Inflammatory macrophage (primary cell): ENCODE measurements at places on chromosomes 5 and 9.

- DNase-seq, result no peak
Measured at GRCh38 chr5:91361790-91362189, 21.3 kb downstream of the ARRDC3 start.

GRCh38 chr5:177493795-177494345 lies 3.5 kb downstream of the PDLIM7 start:
- DNase-seq, result peak; percentile 25

- no peak for DNase-seq
Measured at GRCh38 chr5:180170106-180170809, 38.8 kb downstream of the RASGEF1C start.

- DNase-seq, result no peak
Measured at GRCh38 chr5:66012271-66012670, 85.9 kb downstream of the ERBIN start.

- peak; percentile 29 for DNase-seq
Measured at GRCh38 chr5:65766175-65766574, 44.2 kb downstream of the NLN start.

GRCh38 chr5:158170060-158170459 lies 311.1 kb upstream of the CLINT1 start:
- no peak for DNase-seq

GRCh38 chr5:141234109-141234667 lies 11.0 kb upstream of the PCDHB15 start:
- DNase-seq, result no peak

DNA sequence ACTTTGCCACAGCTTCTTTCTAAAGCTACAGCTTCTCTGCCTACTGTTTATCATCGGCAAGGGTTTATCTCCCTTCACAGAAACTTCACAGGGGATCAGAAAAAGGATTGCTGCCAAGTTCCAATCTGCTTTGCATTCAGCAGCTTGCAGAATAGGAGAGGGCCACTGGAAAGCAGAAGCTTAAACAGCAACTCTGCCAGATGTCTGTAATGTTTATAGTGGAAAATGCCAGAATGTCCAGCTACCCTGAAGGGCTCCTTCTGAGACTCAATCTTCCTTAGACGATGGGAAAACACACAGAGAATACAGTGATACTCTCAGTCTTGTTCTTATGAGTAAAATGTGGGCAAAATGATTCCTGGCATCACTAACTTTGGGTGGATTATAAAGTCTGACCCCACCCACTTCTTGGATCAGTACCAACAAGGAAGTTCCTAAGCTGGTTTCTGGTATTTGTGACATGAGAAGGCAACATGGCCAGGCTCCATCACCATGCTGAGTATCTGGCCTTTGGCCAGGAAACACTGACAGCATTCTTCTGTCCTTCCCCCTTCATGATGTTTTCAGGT lies 19.0 kb downstream of the STOM start:
- DNase-seq, result peak; percentile 53

DNA sequence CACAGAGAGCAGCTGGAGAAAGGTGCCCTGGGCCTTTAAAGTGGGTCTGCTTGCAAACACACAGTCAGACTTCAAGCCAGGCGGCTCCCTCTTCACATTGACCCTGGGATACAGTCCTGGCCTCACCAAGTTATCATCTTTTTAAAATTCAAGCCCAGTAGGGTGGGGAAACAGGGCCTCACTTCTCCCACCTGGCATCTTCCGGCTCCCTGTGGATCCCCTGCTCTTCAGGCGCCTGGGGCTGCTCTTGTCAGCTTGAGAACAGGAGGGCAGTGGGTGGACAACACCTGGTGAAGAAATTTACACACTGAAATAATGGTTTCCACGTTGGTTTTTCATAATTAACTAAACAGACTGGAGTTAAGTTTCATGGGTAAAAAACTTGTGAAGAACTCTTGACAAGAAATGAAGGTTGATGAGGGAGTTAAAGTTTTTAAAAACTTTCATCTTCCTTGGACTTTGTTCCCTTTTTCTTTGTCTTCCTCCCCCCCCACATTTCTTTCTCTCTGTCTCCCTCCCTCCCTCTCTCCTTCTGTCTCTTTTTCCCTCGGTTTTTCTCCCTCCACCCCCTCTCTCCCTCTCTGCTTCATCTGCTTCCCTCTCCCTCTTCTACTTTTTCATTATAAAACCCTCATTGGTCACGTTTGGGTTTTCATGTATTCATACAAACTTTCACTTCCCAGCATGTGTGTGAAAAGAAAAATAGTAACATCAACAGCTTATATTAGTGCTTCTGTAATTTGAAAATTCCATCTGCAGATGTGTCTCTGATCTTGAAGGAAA lies 219.6 kb downstream of the DMRT2 start:
- DNase-seq, result no peak

DNA sequence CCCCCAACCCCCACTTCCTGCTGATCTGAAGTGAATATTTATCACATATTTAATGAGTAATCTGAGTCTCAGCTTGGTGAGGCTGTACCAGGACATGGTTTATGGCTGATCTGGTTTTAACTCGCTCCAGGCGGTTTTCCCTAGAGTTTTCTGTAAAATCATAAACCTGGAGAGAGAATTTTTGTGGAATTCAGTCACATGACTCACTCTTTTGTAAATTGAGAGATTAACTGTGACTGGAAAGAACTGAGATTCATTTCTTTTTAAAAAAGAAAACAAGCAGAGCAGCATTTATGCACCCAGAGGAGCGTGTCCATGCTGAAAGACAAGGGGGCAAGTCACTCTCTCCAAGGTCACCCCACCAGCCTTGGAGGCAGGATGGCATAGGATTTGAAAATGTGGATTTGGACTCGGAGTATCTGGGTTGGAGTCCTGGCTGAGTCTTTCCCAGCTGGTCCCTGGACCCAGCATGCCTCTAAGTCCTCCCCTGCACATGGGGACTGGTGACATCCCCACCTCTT lies 81.8 kb downstream of the ZNF618 start:
- DNase-seq, result no peak

GRCh38 chr5:171640480-171640879 lies 145.1 kb upstream of the SMIM23 start:
- peak; percentile 65 for DNase-seq

- DNase-seq, result peak; percentile 5
Measured at GRCh38 chr5:175895686-175896102, 24.3 kb downstream of the CPLX2 start.

GRCh38 chr5:140010798-140011197 lies 32.3 kb downstream of the NRG2 start:
- DNase-seq, result no peak

DNA sequence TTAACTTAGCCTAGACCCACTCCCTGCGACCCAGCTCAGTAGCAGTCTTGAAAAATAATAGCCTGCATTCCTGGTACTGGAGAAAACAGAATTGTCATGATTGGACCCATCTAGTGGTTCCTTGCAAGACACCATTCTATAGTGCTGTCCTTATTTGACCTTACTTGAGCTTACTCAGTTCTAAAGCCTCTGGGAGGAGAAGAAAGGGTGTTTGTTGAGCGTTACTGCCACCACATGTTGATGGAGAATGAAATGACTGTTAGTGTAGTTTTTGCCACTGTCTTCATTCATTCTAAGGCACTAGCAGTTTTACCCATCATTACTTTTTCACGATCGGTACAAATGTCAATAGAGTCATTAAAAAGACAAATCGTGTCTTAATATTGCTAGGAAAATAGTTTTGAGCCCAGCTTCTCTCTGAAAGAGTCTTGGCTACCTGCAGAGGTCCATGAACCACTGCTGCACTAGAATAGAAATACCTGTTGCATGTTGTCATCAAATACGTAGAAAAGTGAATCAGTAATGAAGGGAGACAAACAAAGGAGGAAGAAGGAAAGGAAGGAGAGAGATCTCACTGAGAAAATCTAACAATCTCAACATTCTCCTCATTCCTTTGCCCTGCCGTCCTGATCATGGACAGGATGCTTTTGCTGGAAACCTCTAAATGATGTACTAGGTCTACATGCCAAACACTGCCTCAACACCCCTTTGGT lies 96.0 kb downstream of the LIX1 start:
- DNase-seq, result no peak

DNA sequence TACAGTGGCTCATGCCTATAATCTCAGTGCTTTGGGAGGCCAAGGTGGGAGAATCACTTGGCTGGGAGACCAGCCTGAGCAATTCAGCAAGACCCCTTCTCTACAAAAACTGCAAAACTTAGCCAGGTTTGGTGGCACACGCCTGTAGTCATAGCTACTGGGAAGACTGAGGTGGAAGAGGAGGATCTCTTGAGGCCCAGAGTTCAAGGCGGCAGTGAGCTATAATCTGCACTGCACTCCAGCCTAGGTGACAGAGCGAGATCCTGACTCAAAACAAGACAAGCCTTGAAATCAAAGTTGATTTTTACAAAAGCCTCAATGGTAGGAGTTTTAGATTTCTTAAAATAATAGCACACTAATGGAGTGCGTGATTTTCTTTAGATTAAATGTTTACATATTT lies 14.6 kb downstream of the UBE2D2 start:
- no peak for DNase-seq

DNA sequence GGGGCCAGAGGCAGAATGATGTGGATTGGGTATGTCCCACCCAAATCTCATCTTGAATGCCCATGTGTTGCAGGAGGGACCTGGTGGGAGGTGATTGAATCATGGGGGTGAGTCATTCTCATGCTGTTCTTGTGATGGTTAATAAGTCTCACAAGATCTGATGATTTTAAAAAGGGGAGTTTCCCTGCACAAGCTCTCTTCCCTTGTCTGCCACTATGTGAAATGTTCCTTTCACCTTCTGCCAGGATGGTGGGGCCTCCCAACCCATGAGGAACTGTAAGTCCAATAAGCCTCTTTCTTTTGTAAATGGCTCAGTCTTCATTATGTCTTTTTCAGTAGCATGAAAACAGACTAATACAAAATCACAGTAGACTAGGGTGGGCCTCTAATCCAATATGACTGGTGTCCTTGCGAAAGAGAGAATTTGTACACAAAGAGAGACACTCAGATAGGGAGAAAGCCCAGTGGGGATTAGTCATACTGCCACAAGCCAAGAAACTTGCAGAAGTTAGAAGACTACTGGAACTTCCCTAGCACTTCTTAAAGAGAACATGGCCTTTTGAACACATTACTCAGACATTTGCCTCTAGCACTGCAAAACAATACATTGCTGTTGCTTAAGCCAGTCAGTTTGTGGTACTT lies 68.4 kb downstream of the ANXA1 start:
- peak; percentile 97 for DNase-seq

DNA sequence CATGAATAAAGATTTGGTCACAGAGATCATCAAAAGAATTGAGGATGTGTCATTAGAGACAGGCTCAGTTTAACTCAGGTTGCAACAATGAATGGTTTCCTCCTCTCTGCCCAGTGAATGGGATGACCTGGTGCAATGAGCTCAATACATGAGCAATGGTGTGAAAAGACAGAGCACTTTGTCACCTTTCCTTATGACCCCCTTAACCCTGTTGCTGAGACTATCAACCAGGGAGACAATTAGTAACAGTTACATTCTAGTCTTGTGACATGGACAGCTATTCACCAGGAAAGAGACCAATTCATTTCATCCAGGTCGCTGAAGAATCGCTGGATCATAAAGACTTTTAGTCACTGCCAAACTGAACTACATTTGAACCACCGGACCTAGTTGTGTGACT lies 19.9 kb upstream of the CDH6 start:
- DNase-seq, result no peak

DNA sequence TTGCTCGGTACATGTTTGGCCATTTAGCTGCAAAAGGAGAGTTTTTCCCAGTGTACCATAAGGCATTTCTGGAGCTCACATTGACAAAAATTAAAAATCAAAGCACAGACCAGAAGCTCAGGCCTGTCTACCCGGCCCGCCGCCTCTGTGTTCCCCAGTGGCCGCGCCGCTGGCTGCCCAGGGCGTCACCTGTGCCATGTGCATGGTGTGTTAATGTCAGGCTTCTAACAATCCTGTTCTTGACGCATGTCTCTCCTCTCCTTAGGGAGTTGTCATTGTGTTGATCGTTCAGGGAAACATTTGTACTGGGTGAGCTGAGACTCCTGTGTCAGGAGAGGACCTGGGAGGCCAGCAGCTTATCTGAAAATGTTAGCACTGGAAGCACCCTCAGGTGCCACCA lies 9.6 kb upstream of the NTNG2 start:
- no peak for DNase-seq

- DNase-seq, result peak; percentile 47
Measured at GRCh38 chr5:154647114-154647760, 107.9 kb upstream of the LARP1 start.

GRCh38 chr9:3962496-3962895 lies 337.4 kb downstream of the GLIS3 start:
- no peak for DNase-seq

- DNase-seq, result no peak
Measured at GRCh38 chr9:35164711-35165110, 2.9 kb downstream of the UNC13B start.

- peak; percentile 7 for DNase-seq
Measured at GRCh38 chr9:76203373-76203772, 190.9 kb downstream of the RFK start.

DNA sequence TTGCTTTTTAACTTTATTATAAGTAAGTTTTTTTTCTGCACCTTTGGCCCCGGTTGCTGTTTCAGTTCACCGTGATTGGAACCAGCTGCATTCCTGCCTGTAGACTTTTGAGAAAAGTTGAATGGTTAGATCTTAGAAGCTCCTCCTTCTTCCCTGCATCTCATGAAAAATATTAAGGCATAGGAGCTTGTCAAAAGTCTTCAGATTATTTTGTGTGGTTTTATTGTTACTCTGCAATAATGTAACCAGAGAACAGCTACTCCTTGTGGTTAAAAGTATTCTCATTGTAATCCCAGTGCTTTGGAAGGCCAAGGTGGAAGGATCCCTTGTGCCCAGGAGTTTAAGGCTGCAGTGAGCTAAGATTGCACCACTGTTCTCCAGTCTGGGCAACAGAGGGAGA lies 3.3 kb upstream of the SLC2A8 start:
- no peak for DNase-seq

- DNase-seq, result no peak
Measured at GRCh38 chr5:57504357-57504756, 21.7 kb upstream of the ACTBL2 start.

DNA sequence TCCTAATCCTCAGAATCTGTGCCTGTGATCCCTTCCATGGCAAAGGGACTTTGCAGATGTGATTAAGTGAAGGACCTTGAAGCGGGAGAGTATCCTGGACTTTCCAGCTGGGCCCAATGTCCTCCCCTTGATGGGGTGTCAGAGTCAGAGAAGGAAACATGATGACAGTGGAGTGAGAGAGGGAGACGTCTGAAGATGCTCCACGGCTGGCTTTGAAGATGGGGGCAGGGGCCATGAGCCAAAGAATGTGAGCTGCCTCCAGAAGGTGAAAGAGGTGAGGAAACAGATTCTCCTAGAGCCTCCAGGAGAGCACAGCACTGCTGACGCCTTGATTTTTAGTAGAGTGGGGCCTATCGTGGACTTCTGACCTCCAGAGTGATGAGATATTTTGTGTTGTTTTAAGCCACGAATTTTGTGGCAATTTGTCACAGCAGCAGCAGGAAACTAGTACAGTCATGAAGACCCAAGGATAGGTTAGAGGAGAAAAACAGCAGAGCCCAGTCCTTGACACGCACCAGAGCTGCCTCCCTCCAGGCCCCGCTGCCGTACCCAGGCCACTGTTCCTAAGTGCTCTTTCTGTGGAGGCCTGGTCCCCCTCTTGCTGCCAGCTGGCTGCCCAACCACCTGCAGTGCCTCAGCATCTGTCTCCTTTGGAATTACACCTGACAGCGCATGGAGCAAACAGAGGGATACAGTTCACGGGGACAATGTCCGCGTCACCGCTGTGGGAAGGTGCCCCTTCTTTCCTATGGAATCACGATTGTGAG lies 78.1 kb downstream of the MACROH2A1 start:
- DNase-seq, result no peak

GRCh38 chr5:57539281-57539701 lies 56.7 kb upstream of the ACTBL2 start:
- no peak for DNase-seq
